ENCODE measurements at places on chromosomes 11 and 22.
A peak's percentile ranks its signal among the peaks of the same experiment; 100 is the strongest.

DNA sequence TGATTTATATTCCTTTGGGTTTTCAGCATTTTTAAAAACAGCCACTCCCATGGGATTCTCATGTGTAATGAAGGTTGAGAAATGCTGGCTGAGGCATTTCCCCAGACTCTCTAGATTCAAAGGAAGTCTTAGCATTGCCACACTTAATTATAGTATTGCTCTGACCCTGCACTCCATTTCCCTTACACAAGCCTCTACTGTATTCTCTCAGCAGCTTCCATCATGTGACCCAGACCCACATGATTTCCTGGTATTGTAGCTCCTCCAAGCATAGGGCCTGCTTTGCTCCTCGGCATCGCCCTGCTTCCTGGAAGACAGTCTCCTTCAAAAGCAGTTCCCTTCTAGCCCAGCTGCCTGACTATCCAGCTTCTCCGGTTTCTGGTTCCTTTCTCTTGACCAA lies 261.5 kb downstream of the LARGE1 start:
- DNase-seq, result no peak

- DNase-seq, result no peak
Measured at GRCh38 chr11:44605068-44605708, 39.7 kb downstream of the CD82 start.

DNA sequence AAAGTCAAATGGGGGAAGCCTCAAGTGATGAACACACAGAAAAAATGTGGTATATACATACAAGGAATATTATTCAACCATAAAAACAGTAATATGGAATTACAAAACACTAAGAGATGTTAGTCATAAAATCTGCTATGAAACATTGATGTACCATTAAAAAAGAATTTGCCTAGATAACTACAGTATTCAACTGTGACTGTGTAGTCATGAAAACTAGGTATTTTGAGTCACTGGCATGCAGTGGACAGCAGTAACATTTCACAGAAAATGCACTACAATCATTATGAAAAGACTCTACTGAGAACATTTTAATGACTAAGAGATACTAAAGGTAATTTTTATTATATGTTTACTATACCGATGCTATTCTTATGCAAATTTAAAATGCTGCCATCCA lies 11.7 kb downstream of the ZNF195 start:
- no peak for DNase-seq

GRCh38 chr22:31577711-31578110 lies 81.4 kb downstream of the SFI1 start:
- no peak for DNase-seq

- DNase-seq, result no peak
Measured at GRCh38 chr22:28222976-28223745, 304.1 kb upstream of the PITPNB start.

DNA sequence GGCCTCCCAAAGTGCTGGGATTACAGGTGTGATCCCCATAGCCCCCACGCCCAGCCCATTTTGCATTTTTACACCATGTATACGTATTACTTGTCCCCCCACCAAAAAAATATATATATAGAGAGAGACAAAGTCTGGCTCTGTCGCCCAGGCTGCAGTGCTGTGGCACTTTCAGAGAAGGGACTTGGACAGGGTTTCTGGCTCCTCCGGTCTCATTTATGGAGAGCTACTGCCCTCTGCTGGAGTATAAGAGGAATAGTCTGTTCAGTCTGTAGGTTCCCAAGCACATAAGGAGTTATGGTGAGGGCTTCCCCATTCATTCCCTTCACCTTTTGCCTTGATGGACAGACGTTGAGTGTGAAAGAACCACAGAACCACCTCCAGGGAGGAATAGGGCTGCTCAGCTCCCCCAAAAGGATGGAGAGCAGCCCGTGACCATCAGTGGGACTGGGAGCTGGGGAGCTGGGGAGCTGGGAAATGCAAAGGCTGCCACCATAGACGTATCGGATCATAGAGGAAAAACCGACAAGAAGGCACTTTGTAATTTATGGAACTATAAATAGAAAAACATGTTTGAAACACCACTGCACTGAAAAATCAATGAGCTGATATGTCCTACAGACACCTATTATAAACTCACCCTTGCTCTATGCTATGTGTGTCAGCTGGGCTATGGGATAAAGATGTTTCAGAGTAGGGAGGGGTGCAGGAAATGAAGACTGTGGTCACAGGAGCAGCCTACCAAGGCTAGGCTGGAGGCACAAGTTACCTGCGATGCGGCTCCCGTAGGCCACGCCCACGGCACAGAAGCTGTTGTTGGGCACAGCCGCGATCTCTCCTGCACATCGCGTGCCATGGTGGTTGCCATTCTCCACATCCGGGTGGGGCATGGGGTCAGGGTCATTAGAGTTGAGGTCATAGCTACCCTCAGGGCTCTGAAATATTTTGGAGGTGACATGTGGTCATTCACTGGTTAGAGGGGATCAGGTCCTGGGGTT lies 5.2 kb downstream of the PCSK7 start:
- DNase-seq, result peak; percentile 54

DNA sequence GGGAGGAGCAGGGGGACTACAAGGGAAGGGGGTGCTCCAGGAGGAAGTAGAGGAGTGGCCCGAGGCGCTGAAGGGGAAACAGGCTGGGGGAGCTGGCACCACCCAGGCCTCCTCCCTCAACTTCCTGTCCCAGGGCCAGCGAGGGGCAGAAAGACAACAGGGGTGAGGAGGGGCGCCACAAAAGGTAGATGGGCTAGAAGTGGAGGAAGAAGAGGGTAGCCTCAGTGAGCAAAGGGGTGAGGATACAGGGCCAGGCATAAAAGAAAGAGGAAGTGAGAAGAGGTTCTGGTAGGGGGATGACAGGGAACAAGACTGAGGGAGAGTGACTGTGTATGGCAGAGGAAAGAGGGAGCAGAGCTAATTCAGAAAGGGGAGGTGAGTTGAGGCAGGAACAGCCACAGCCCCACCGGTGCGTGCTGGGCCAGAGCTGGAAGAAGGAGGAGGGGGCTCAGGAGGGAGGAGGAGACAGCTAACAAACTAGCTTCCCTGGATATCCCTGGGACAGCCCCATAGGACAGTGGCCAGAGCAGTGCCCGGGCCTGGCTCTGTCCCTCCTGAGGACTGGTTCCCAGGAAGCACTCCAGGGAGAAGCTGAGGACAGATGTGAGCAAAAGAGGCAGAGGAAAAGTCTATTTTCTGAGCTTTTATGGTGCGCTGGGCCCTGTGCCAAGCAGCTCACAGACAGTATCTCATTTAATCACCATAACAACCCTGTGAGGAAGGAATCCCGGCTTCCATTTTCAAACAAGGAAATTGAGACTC lies 8.5 kb downstream of the DCHS1 start:
- no peak for DNase-seq

DNA sequence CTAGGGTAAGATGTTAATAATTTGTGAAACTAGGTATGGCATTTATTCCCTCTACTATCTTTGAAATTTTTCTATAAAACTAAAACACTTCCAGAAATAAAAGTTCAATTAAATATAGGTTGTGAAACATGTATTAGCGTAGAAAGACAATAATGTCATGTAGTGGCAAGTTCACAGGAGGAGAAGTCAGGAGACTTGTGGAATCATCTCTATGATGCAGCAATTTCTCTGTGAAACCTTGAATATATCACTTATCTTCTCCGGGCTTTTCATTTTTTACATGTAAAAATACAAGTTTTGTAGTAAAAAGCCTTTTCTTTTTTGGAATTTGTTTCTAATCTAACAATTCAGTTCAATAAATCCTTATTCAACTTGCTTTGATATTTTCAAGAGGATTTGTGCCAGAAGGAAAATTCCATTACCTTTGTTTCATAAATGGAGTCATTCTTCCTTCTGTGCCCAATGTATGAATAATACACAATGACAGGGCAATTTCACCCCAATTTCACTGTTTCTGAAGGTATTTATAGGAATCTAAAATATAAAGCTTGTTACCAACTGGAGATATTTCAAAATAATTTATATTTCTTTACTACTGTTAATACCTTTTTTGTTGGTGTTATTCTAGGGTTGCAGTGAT lies 758.3 kb downstream of the FAM181B start:
- DNase-seq, result no peak

Data from transverse colon (tissue), 4 donors.